ENCODE measurements at places on chromosomes 3 and 15.

DNA sequence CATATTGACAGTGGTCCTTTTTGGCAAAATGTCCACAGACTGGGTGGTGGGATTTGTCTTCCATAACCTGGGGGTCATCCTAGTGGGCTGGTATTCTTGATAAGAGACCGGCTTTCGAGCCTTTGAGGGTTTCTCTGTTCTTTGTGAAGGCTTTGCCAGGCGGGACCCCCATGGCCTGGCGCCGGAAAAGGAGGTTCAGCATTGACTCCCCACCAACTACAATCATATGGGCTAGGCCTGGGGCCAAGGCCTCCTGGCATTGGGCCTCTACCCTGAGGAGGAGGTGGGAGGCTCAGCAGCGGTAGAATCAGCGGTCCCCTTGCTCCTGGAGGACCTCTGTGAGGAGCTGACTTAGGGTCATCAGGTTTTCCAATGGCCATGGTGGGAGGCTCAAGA is 19.8 kb upstream of the HDAC11 start:
- DNase-seq, result no peak

DNA sequence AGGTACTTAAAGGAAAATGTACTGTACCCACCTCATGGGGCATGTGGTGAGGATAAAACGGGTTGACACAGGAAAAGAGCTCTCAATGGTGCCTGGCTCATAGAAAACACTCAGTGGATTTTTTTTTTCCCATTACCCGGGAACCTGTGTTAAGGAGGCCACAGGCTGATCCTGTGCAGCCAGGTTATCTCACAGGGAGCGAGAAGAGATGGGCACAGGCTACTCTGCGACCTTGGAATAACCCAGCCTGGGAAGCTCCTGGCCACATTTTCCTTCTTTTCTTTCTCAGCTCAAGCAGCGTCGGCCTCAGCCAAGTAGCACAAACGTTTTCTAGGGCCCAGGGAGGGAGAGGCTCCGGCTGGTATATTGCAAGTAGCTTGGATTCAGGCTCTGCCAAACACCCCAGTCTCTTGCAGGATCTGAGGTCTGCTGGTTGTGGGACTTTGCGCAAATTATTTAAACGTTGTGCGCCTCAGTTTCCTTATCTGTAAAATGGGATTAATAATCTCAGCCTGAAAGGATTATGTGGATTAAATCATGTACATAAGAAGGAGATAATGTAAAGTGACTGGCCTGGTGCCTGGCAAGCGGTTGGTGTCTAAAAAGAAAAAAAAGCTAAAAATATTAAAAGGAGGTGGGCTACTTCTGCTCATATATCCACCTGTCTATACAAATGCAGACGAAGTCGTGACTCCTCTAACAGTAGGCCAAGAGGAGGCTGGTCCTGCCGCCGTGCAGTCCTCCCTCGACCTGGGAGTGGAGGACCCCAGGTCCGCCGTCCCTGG is 2.2 kb downstream of the FURIN start:
- DNase-seq, result no peak

- DNase-seq, result no peak
Observed at GRCh38 chr3:119597548-119598288, at the start of gene PLA1A. TSS of gene PLA1A (plus strand) at chr3:119597885. CDS start at chr3:119597914, 29 bp downstream.

GRCh38 chr3:64880916-64881315 is 193.1 kb upstream of the ADAMTS9 start:
- no peak for DNase-seq

GRCh38 chr15:32668942-32669341 is 27.4 kb downstream of the SCG5 start:
- DNase-seq, result no peak

GRCh38 chr3:150319900-150320299 is 88.2 kb upstream of the TSC22D2 start:
- no peak for DNase-seq

GRCh38 chr15:65208647-65209046 is 2.6 kb downstream of the CILP start:
- no peak for DNase-seq

DNA sequence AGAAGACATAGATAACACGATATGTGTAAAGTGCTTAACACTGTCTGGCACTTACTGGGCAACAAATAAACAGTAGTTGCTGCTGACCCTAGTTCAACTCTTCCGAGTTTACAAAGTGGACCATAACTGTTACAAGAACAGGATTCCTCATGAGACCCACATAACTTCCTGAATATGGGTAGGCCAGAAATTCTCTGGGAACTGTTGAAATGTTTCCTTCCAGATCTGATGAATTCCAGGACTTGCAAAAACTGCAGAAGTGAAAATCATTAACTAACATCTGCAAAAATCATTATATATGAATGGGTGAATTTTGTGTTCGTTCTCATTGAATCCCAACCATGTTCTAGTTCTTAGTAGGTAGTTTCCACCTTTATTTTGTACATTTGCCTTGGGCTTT is 181.7 kb upstream of the MME start:
- DNase-seq, result no peak

DNA sequence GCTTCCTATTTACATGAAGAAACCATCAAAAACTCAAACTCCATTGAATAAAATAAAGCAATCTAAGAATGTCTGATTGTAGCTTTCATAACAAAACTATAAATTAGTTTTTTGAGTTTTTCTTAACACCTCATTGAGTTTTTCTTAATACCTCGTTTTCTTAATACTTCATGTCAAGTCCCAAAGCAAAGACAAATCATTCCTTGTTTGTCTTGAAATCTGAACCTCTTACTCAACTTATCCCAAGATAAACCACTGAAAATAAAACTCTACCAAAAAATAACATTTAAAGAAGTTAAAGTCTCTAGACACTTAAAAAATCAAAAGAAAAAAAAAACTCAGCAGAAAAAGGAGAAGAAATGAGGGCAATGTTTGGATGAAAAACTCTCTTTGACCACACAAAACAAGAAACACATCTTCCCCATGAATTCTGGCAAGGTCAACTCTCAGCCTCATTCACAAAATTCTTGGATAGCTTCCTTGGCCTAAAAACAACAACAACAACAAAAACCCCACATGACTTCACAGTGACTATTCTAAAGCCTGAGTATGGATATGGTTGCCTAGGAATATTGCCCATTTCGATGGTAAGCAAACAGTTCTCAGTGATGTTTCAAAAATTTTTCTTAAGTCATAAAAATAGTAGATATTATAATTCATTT is 38.2 kb downstream of the TMCC1 start:
- no peak for DNase-seq

- no peak for DNase-seq
Observed at GRCh38 chr15:60772395-60773120, 293.6 kb upstream of the ICE2 start.

DNA sequence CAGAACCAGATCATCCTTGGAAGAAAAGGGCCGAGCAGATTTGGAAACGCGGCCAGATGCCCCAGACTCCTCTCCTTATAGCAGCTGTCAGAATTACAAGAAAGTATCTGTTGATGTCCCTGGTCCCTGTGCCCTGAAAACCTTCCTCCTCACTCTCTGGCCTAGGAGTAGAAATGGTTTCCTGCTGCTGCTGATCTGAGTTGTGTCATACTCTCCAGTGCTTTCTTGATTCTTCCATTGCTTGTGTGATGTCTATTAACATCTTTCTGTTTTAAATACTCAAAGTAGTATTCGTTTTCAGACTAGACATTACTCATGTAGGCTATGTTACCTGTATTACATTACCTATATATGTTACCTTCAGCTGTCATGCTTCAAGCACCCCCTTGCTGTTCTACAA is 26.8 kb upstream of the HERC1 start:
- no peak for DNase-seq

DNA sequence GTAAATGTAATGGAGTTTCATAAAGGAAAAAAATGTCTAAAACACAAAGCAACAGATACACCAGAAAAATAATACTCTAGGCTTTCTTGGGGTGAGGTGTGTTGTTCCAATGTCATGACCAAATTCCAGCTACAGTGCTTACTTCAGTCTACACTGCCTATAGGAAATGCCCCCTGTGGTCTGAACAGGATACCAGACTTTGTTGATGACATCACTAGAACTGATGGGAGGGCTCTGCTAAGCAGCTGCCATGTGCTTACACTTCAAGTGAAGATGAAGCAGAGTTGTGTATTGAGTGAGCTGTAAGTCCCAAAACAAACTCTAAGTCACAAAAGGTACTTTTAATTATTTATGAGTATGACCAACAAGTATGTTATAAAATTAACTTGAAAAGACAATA is 456.1 kb upstream of the IL12A start:
- no peak for DNase-seq

DNA sequence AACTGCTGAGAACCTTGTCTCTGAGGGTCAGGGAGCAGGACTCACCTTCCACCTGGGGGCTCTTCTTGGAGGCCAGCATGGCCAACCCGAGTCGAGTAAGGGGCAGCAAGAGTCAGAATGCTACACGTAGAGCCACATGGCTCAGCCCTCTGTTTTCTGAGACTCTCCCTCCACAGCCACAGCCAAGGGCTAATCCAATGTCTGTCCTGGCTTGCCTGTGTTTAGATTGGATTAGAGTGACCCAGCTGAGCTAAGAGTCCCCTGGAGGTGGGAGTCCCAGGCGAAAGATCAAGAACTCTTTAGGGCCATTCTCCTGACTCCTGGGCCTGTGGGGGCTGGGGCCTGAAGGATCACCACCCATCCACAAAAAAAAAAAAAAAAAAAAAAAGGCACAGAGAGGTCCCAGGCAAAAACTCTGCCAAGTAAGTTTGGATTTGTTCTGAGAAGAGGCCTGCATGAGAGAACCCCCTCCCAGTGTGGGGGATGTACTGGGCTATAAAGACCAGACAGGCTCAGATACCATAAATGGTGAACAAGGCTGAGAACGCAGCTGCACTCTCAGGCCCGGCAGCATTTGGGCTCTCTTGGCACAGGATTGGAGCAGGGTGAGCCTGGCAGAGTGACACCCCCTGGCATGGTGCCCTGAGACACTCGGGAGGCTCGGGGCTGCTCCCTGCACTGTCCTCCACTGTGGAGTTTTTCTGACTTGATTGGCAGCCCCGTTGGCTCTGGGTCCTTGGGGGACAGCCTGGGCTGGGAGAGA is 88.0 kb upstream of the OSBPL11 start:
- DNase-seq, result no peak

- DNase-seq, result no peak
Observed at GRCh38 chr3:127997961-127998360, 54.3 kb upstream of the SEC61A1 start.

GRCh38 chr3:37824954-37825328 is 36.7 kb upstream of the CTDSPL start:
- DNase-seq, result no peak

DNA sequence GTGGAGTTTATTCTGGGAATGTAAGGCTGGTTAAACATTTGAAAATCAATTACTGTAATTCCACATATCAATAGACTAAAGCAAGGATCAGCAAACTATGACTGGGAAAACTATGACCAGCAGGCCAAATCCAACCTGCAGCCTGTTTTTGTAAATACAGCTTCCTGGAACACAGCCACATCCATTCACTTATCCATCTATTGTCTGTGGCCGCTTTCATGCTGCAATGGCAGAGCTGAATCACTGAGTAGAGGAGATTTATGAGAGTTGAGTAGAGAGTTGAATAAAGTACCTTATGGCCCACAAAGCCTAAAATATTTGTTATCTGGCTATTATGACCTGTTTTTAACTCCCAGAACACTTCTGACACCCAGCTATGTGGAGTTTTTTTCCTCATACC is 12.2 kb downstream of the MYLK start:
- no peak for DNase-seq

- DNase-seq, result no peak
Observed at GRCh38 chr3:71099997-71100719, 483.4 kb downstream of the FOXP1 start.

- DNase-seq, result no peak
Observed at GRCh38 chr15:29563112-29563511, 259.2 kb downstream of the TJP1 start.

DNA sequence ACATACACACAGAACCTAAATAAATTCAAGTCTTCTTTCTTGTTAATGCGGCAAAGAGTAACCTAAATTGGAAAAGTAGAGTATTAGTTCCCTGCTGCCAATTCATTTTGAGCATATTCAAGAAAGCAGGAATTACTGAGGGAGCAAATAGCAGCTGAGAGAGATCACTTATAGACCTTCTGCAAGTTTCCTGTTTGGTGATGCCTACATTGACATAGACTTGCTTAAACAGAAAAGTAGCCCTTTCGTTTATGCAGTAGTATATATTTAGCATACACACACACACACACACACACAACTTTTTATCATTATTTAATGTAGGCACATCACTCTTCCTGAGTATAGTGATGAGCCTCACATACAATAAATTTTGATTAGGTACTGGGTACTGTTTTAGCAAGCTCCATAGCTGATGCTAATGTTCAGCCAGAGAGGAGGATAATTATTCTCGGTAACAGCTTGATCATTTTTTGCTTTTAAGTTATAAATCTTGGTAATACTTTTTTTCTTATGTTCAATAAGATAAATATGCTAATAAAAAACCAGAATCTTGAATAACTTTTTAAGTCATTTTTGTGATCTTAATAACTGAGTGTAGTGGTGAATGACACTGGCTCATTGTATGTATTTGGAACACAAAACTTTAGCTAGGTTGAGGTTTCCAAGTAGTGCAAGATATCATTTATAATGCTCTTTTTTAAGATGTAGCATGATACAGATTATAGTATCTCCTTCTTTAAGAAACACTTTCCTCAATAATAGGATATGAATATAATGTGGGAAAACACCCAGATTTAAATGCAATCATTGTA is 174.7 kb downstream of the MBNL1 start:
- no peak for DNase-seq

GRCh38 chr3:58496206-58496857 is 4.4 kb downstream of the KCTD6 start:
- no peak for DNase-seq

DNA sequence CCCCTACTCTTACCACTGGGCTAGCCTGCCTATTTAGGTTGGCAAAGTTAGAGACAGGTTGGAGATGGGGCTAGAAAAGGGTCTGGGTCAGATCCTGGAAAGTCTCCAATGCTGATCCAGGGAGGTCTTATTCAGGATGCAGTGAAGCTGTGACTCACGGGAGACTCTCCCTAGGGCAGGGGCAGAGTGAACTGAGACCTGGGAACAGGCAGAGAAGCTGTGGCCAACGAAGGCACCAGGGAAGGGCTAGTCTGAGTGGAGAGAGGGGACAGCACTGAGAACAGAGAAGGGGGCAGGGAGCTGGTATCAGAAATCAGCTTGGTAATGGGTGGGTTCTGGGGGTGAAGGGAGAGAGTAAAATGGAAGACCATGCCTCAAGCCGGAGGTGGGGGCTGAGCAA is 2.2 kb downstream of the LTF start:
- DNase-seq, result no peak

DNA sequence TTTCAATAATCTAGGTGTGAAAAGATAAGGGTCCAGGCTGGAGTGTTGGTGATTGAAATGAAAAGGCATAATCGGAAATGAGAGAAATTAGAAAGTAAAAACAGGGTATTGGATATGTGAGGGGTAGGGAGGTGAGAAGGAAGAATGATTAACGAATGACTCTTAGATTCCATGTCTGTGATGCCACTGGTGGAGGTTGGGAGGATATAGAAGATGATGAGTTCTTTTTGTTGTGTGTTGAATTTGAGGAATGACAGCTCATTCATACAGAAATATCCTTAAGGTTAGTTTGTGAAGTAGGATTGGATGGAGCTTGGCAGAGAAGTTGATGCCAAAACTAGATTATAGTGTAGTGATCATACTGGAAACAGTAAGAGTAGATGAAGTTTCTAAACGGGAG is 72.2 kb upstream of the CCNL1 start:
- DNase-seq, result no peak

All from CD4-positive, alpha-beta T cell treated with Interleukin-15 for 4 hours (primary cell).